Stimulated activated CD4-positive, alpha-beta T cell treated with anti-CD3 and anti-CD28 coated beads, Interleukin-15, amount 100 ng/mL, for 48 hours (primary cell): ENCODE measurements at places on chromosomes 16 and 17.

- DNase-seq, result no peak
Measured at GRCh38 chr17:806346-806745, 24.2 kb downstream of the MRM3 start.

DNA sequence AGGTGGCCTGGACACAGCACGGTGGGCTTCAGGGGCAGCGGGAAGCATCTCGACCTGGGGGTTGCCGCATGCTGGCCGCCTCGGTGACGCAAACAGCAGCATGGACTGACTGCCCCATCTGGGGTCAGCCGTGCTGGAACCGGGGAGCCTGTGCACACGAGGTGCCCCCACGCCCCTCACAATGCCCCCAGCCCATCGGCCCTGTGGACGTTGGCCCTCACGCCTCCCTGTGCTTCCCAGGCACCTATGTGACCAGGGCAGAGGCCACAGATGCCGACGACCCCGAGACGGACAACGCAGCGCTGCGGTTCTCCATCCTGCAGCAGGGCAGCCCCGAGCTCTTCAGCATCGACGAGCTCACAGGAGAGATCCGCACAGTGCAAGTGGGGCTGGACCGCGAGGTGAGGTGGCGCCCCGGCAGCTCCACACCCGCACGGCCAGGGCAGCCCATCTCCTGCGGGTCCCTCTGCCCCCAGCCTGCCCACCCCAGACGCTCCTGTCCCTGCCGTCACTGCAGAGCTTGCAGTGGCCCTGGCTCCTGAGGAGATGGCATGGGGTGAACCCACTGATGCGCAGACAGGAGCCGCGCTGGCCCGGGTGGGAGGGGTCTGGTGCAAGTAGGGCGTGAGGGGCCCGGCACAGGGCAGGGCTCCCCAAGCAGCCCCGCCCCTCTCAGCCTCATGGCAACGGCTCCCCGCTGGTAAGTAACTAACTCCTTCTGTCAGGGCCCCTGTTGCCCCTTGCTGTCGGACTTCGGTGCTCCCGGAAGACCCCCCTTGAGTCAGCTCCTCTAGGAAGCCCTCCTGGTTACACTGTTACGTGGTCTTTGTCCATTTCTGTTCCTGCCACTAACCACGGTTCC lies 13.6 kb downstream of the CDH15 start:
- no peak for DNase-seq

DNA sequence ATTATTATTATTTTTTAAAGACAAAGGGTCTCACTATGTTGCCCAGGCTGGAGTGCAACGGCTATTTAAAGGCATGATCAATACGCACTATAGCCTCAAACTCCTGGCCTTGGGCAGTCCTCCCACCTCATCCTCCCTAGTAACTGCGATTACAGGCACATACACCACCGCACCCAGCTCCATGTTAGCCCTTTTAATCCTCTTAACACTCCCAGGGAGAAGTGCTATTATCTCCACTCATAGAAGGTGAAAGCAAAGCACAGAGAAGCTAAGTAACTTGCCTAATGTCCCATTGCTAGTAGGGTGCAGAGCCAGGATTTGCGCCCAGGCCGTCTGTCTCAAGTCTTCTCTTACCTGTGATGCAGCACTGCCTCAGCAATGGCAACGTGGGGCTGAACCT lies 5.0 kb downstream of the HAS3 start:
- DNase-seq, result no peak

DNA sequence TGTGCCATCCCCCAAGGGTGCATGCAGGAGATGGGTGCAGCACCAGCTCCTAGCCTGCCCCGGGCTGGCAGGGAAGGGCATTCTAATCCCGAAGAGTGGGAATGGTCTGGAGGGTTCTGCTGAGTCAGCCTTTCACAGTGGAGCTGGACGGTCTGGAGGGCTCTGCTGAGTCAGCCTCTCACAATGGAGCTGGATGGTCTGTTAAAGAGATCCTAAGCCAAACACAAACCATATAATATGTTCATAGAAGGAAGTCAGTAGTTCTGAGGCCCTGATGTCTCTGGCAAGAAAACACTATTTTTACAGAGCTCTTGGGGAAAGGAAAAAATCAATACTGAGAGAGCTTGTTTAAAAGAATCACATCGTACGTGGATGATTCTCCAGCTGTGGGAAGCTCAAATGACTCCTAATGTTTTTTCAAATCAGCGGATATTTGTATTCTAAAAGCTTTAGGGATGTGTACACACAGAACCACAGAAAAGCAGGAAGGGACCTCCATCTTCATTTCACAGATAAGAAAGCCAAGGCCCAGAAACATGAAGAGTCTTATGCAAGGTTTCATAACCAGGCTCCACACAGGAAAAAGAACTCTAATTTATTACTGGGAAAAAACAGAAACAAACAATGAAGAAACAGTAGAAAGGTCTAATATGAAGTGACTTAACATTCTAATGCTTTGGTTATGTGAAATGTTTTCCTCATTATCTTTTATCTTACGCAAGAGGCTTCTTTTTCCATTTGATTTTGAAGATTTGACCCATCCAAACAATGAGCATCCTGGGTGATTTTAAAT lies 176.3 kb downstream of the VPS53 start:
- no peak for DNase-seq

GRCh38 chr17:28717578-28718332 lies at the start of gene RAB34:
Gene RAB34 (minus strand): TSS chr17:28717868. CDS start chr17:28717266, 602 bp downstream.
- DNase-seq, result no peak

GRCh38 chr16:90070440-90070839 lies 6.7 kb downstream of the PRDM7 start:
- DNase-seq, result no peak

DNA sequence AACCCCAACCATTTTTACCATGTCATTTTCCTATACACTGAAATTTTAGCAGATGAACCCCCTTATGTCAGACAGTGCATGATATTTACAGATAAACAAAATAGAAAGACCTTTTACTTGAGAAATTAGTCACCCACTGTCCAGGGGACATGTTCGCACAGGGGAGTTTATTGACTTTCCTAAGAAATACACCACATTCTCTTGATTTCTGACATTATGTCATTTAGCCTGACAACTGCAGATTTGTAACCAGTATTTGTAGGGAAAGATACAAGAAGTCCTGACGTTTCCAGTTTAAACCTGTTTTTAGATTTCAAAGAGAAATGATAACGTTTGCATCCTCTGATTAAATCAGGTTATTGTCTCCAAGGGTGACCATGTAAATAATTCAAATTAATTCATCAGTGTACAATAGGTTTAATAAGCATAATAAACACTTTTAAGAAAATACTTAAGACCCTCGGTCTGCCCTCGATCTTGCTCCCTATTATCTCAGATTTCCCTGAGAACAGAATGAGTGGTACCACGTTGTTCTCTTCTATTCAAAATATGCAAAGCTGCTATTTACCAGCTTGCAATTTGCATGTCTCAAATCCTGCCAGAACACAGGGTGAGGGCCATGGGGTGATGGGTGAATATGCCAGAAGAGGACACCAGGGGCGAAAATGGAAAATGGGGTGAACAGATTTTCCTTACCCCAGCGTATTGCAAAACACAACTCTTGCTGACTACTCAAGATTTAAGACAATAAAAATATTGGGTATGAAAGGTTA lies 2.1 kb upstream of the LYRM9 start:
- no peak for DNase-seq

DNA sequence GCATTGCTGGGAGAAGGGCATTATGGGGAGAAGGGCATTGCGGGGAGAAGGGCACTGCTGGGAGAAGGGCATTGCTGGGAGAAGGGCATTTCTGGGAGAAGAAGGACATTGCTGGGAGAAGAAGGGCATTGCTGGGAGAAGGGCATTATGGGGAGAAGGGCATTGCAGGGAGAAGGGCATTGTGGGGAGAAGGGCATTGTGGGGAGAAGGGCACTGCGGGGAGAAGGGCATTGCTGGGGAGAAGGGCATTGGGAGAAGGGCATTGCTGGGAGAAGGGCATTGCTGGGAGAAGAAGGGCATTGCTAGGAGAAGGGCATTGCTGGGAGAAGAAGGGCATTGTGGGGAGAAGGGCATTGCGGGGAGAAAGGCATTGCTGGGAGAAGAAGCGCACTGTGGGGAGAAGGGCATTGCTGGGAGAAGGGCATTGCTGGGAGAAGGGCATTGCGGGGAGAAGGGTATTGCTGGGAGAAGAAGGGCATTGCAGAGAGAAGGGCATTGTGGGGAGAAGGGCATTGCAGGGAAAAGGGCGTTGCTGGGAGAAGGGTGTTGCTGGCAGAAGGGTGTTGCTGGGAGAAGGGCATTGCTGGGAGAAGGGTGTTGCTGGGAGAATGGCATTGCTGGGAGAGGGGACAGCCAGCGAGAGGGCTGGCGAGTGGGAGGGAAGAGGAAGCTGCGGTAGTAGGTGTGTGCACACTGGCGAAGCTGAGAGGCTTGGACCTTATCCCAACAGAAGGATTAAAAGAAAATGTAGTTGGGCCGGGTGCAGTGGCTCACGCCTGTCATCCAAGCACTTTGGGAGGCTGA lies 4.6 kb upstream of the PYDC1 start:
- no peak for DNase-seq

DNA sequence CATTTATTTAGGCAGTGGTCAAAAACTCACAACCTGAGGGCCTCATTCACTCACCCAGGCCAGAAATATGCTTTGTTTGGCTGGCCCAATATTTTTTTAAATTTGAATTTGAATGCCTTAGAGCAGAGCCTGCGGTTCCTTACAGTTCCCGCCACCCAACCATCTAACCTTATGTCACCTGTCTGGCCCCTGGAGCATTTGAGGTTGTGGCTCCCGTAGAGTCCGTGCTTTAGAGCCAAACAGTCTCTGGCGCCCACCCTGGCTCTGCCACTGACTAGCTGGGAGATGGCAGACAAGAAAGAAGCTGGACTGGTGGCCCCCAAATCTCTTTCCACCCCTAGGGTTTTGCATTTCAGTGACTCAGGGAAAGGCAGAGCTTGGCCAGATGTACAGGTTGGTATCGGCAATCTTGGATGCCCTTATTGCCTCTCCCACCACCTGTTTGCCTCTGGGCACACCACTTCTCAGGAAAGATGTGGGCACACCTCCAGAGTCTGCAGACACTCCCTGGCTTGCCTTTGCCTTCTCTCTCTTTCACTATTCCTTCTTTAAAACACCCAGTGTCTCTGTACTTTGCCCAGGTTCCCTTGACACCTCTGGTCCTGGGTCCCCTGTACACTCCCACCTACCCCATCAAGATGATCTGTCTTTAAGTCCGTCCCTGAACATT lies 1.9 kb upstream of the MAP3K14 start:
- DNase-seq, result no peak

DNA sequence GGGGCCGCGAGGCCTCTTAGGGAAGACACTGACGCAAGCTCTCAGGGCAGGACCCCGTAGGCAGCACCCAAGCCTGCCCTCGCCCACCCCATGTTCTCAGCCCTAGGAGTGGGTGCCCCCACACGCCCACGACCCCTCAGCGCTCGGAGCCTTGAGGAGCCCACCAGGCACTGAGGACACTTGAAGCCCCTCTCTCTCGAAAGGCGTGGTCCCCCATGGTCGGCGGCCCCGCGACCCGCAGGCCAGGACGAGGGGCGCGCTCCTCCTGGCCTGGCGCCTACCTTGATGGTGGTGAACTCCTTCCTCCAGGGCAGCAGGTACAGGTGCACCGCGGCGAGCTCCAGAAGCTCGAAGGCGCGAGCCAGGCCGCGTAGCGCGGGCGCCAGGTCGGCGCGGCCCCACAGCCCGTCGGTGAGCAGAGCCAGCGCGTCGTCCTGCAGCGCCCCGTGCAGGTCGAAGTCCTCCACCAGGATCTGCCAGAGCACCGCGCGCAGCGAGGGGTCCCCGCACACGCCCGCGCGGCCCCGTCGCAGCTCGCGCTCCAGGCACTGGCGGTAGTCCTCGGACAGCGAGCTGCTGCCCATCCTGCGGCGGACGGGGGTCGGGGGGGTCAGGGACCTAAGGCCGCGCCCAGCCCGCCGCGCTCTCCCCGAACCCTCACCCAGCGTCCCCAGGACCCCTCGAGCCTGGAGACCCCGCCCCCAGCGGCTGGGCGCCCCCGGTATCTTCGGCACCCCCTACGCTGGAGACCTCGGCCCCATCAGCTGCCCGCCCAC lies 668 bp downstream of the SPATA2L start:
- DNase-seq, result no peak

DNA sequence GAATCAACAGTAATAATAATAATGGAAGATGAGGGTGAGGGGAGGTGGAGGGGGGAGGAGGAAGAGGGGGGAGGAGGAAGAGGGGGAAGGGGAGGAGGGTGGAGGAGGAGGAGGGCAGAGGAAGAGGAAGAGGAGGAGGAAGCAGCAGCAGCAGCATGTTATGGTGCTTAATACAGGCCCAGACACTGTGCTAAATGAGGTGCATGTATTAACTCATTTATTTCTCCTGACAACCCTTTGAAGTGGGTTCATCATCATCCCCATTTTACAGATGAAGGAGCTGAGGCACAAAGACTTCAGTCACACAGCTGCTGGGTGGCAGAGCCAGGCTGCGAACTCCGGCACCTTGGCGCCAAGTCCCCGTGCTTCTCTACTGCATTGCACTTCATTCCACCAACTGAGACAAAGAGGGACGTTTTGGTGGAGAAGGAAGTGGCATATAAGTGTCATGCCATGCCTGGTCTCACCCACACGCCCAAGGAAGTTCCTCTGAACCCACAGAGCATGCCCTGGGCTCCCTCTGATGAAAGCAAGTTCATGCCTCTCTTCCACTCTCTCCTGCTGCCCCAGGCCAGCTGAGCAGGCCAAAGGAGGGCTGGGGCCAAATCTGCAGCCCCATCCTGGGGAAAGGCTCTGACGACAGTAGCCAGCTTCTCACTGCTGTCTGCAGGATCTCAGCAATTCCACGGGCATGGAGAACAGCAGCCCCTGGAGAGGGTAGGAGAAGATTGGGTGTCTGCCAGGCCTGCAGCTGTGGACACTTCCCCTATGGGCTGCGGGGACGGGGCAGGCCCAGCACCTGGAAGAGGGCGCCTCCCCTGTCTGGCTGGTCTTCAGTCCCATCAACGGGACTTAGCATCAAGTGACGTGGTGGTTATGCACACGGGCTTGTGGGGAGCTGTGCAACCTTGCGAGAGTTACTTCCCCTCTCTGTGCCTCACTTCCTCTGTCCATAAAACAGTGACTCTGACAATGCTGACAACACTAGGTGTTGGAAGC lies 21.8 kb downstream of the XYLT1 start:
- DNase-seq, result no peak

GRCh38 chr16:83721676-83722075 lies 86.1 kb upstream of the HSBP1 start:
- DNase-seq, result no peak

DNA sequence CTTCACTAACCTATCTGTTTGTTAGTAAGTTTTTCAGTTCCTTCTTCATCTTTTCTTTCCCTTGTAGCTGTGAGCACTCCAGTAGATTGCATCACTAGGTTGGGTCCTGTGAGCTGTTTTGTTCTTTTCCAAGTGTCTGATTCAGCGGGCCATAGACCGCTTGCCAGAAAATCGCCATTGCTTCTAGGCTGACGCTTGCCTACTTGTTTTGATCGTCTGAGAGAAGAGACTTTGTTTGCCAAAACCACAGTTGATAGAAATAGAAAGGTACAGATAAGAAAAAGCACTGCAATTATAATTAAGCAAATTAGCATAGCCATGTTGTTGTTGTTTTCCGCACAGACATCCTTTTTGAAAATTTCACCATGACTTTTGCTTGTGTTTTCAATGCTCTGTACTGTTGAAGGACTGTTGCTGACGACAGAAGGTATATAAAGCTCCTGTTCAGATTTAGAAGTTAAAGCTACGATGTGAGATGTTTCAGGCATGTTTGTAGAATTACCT lies 3.1 kb downstream of the EVI2A start:
- DNase-seq, result peak; percentile 36
